ENCODE measurements at places on chromosomes 2 and 18.

- DNase-seq = no peak
Observed at GRCh38 chr18:21826641-21827302, 86.2 kb downstream of the MIB1 start.

GRCh38 chr2:42057159-42057901 is 9.5 kb downstream of the PKDCC start:
- DNase-seq = no peak

- DNase-seq = no peak
Observed at GRCh38 chr2:69641887-69642708, 1.4 kb downstream of the AAK1 start.

- no peak for DNase-seq
Observed at GRCh38 chr2:58899692-58900091, 658.6 kb upstream of the FANCL start.

DNA sequence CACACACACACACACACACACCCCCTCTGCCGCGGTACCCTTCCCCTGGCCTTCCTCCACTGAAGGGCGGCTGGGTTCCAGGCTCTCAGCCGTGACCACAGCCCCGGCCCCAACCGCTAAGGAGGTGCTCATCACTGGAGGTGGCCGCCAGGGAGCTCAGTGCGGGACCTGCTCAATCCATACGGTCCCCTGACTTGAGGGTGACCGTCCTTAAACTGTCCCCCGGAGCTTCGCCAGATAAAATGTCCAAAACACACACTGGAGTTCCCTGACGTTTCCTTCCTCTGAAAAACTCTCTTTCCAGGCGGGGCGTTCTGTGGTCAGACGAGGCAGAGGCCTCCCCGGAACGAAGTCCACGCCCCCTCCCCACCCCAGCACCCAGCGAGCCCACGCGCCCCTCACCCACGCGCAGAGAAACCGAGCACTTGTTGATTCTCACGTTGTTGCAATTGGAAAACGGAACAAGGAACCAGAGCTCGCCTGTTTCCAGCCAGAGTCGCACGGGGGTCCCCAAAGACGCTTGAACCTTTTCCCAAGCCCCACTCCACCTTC is 1.4 kb downstream of the MBP start:
- DNase-seq = no peak

- DNase-seq = no peak
Observed at GRCh38 chr2:165762723-165763122, 31.3 kb downstream of the GALNT3 start.

DNA sequence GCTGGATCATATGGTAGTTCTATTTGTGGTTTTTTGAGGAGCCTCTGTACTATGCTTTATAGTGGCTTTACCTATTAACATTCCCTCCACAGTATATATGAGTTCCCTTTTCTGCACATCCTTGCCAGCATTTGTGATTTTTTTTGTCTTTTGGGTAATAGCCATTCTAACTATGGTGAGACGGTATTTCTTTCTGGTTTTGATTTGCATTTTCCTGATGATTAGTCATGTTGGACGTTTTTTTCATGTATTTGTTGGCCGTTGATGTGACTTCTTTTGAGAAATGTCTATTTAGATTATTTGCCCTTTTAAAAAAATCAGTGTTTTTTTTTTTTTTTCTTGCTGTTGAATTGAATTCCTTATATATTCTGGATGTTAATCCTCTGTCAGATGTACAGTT is 31.1 kb downstream of the ACTR3 start:
- DNase-seq = no peak

GRCh38 chr2:35986871-35987270 is 368.7 kb upstream of the CRIM1 start:
- no peak for DNase-seq

GRCh38 chr2:180268006-180268405 is 260.9 kb upstream of the CWC22 start:
- no peak for DNase-seq

- no peak for DNase-seq
Observed at GRCh38 chr18:51907687-51908597, 432.1 kb upstream of the DCC start.

- DNase-seq = no peak
Observed at GRCh38 chr18:55003695-55004094, 44.4 kb upstream of the CCDC68 start.
